Activated CD4-positive, alpha-beta T cell treated with anti-CD3 and anti-CD28 coated beads, Interleukin-2, amount 50 U/mL, for 1 hour (primary cell): ENCODE measurements at places on chromosomes 12 and 14.
A peak's percentile ranks its signal among the peaks of the same experiment; 100 is the strongest.

- DNase-seq = no peak
Observed at GRCh38 chr12:63967358-63968145, 123.1 kb downstream of the SRGAP1 start.

GRCh38 chr14:79585845-79586244 is 625.5 kb downstream of the DIO2 start:
- no peak for DNase-seq

DNA sequence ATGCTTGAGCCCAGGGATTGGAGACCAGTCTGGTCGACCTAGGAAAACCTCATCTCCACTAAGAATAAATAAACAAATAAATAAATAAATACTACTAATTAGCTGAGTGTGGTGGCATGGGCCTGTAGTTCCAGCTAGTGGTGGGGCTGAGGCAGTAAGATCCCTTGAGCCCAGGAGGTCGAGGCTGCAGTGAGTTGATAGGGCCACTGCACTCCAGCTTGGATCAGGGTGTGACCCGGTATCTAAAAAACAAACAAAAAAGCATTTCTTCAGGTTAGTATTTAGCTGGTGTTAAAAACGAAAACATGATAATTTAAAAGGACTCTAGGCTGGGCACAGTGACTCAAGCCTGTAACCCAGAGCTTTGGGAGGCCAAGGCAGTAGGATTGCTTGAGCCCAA is 1.2 kb upstream of the FGD4 start:
- no peak for DNase-seq

- no peak for DNase-seq
Observed at GRCh38 chr12:106273491-106273890, 25.7 kb upstream of the CKAP4 start.

DNA sequence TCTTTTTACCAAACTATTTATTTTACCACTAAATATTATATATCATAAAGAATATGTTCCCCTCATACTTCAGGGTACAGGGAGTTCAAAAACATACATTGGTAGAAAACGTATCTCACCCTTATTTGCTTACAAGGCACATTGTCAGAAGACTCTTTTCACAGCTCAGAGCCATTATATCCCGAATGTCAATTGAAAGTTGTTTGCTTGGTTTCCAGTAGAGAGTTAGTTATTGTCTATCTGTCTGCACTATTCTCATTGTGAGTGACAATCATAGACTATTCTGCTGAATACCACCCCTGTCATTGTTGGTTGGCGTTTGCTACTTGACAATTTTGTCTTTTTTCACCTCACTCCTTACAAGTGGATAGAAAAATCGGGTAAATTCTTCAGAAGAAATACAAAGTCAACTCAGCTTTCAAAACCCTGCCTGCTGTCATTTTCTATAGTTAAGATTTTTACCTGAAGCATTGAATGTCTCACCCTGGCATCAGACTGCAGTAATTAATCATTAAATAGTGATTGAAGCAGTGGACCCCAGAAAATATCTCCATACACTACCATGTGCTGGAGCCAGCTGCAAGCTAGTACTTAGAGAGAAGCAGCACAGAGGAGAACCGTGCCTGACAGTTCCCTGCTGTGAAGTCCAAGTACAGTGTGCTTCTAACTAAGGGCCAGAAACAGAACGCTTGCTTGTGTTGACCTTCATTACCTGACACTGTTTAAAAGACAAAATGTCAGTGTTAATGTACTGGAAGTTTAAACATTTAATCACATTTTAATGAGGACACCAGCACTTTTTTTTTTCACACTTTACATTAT is 510.6 kb downstream of the RERGL start:
- no peak for DNase-seq

DNA sequence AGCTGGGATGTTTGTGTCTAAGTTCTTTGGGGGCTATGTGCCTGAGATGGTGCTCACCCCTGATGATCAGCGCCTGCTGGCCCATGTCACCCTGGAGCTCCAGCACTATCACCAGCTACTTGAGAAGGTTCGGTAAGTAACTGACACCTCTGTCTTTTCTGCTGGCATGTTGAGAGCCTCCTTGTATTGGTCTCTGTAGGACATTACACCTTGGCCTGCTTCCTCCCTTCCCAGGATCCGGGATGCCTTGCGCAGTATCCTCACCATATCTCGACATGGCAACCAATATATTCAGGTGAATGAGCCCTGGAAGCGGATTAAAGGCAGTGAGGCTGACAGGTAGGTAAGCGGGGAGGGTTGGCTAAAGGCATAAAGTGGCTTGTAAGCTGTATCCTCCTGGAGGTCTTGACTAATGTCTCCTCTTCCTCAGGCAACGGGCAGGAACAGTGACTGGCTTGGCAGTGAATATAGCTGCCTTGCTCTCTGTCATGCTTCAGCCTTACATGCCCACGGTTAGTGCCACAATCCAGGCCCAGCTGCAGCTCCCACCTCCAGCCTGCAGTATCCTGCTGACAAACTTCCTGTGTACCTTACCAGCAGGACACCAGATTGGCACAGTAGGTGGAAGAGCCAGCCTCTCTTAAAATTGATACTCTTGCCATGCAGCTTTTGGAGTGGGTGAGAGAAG is 5.5 kb downstream of the DDIT3 start:
- no peak for DNase-seq

DNA sequence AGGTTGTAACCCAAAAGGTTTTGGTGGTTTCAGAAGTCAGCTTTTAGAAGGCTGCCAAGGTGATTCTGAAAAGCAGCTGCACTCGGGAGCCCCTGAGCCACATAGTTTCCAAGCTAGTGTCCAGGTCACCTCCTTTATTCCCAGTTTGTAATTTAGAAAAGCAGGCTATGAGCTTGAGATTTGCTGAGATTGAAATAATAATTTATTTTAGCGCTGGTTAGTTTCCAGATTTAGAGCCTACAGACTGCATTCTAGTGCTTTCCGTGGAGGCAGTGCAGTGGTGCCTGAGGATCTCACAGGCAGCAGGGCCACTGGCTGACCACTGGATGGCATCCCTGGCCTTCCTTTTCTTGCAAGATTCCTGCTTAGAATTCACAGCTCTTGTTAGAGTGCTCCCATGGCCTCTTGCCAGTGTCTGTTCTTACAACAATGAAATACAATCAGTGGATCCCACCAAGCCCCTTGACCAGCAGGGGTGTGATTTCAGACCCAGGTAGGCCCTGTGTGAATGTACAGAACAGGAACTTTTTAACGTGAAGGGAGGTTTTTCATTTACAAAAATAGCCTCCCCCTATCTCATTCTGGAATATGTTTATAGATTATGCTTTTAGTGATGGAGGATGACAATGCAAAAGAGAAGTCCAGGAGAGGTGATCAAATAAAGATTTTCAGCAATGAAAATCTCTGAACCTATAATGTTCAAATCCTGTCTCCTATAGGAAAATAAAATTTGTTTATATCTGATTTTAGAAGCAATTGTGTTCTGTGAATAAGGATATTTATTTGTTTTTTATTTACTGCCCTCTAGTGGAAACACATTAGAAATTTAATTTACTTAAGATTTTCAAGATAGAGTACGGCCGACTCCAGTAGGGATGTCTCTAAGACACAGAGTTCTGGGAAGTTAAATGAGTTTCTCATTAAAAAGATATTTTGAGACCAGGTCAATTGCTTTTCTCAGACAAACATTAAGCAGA is 362.1 kb upstream of the STXBP6 start:
- DNase-seq = no peak

DNA sequence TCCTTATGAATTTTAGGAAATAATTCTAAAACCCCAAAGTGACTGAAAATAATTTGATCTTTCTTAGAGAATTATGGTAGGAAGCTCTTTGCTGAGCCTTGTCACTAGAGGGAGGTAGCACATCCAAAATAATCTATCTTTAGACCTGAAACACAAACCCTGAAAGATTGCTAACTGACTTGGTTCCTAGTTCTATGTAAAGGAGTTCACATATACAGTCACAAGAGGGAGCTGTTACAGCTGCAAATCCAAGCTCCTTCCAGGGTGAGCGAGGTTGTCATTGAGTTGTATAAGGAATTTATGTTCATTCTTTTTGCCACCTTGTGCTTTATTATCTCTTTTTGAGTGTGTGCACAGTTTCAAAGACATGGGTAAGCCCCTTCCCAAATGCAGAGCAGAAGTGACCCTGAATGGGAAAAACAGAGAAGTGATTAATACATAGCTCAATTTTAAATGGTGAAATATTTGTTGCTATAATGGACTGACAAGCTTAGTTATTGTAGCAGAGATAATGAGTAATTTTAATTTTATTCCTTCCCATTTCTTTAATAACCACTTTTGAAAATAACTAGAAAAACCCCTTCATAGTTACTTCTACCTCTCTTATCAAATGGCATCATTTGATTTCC is 387.9 kb downstream of the DAD1 start:
- DNase-seq = no peak

GRCh38 chr14:49483268-49483667 is 102.9 kb downstream of the RPS29 start:
- no peak for DNase-seq

GRCh38 chr12:82533341-82533740 is 153.4 kb upstream of the TMTC2 start:
- DNase-seq = no peak

GRCh38 chr14:55303691-55304145 is 32.5 kb downstream of the FBXO34 start:
- DNase-seq = no peak

DNA sequence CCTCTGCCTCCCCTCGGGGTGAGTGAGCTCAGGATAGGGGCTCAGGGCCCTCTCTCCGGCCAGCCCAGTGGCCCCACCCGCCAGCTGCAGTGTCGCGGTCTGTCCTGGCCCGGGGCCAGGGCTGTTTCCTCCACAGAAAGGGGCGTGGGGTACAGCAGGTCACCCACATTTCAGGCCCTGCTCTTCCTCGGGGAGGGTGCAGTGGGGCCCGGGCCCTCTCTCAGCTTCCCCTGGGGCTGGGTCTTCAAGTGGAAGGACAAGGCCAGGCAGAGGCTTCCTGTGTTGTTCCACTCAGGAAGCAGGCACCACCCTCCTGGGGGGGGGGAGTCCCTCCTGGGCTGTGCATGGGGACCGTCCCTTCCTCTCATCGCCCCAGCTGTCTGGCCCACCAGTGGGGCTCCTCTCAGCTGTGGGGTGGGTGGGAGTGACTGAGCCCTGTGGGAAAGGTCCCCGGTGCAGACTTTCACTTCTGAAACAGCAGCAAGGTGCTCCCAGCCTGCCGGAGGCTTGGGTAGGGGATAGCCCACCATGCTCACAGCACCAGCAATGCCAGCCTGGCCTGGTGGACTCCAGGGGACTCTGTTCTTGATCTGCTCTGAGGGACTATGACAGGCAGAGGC is 3.7 kb downstream of the GPR132 start:
- DNase-seq = peak; percentile 42

GRCh38 chr12:11621797-11622423 is 27.6 kb upstream of the ETV6 start:
- DNase-seq = peak; percentile 12

- no peak for DNase-seq
Observed at GRCh38 chr12:5088586-5089264, 45.0 kb downstream of the KCNA5 start.

- DNase-seq = no peak
Observed at GRCh38 chr14:59275668-59276067, 87.2 kb downstream of the DAAM1 start.

GRCh38 chr12:92769124-92769901 is 66.5 kb downstream of the PLEKHG7 start:
- no peak for DNase-seq

DNA sequence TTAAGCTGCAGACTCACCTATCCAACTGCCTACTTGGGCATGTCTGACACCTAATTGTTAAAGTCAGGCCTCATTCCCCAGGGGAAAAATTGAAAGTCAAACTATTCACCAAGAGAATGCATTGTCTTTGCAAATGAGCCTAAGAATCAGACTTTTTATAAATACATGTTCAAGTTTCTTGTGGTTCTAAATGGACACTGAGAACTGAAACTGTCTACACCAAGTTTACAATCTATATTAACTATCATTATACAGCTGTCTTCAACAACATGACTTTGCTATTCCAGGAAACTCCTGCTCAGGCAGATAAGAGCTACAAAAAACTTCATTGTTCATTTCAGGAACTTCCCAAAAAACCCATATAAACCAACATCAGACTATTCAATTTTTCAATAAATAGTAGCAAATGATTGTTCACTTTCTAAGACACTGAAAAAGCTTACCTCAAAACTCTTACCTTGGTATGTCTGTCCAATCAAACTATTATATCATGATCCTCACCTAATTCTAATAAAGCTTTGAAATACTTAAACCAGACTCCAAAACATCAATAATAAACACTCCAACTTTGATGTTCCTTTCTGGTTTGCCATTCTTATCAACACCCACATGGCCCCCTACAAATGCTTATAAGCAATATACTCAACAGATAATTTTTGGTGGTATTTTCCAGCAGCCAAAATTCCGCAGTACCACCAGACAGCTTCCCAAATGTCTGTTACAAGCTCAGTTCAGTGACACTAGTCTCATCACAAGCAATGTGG is 24.2 kb downstream of the CDK17 start:
- DNase-seq = no peak

GRCh38 chr12:63294327-63294632 is 143.3 kb upstream of the AVPR1A start:
- no peak for DNase-seq

DNA sequence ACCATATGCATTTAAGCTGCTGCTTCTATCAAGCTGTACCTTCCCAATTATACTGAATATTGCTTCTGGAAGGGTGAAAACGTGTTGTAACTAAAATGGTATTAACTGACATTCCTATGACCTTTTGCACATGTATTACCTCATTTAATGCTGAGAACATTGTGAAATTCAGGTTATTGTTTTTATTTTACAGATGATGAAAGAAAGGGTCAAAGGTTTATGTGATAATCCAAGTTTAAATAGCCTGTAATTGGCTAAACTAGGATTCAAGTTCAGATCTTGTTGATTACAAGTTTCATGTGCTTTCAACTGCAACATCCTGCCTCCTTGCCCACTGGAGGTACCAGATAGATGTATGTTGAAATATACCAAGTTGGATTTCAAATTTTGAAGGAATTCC is 433.3 kb upstream of the PRICKLE1 start:
- no peak for DNase-seq

DNA sequence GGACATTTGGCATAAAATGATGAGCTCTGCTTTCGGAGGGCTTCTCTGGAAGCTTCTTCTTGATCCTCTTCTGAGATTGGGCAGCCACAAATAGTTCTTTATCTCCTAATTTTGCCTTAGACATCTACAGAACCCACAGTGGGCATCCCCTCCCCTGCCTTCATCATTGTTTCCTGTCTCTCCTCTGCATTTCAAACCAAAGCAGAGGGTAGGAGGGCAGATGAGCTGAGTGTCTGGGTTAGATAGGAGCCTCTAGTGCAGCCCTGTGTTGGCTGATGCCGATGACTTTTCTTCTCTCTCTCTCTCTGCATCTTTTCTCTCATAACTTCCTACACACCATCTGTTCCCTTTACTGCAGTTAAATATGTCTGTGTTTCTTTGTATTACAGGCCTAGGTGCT is 8.5 kb upstream of the IL26 start:
- no peak for DNase-seq

- peak; percentile 32 for DNase-seq
Observed at GRCh38 chr14:103629503-103630121, 601 bp downstream of the KLC1 start.

- no peak for DNase-seq
Observed at GRCh38 chr12:68854554-68854953, 46.6 kb downstream of the MDM2 start.
